ENCODE measurements at places on chromosomes 2 and 18.

DNA sequence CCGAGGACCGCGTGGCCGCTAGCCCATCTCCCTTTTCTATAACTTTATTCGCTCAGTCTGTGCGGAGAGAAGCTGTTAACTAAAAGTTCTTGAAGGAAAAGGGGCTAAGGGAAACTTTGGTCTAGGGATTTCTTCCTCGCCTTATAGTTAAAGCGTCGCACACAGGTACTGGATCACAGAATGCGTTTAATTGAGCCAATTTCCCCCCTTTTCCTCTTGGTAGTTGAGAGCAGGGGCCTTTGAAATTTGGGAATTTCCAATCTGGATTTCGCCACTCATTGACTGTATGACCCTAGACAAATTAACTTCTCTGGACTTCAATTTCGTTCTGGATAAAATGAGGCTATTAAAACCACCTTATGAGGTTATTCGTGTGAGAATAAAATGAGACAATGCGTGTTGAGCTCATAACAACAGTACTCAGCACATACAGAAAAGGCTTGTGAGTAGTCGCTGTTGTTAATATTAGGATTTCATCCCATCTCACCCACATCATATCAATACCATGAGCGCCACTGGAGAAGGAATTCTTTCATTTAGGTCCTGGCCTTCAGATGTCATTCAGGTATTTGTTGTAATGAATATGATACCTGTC, 763 bp upstream of the OLA1 start:
- no peak for DNase-seq

GRCh38 chr2:217517402-217517801, 485.4 kb downstream of the TNS1 start:
- DNase-seq, result no peak

GRCh38 chr2:48112911-48113680, 206.8 kb upstream of the FBXO11 start:
- DNase-seq, result no peak

DNA sequence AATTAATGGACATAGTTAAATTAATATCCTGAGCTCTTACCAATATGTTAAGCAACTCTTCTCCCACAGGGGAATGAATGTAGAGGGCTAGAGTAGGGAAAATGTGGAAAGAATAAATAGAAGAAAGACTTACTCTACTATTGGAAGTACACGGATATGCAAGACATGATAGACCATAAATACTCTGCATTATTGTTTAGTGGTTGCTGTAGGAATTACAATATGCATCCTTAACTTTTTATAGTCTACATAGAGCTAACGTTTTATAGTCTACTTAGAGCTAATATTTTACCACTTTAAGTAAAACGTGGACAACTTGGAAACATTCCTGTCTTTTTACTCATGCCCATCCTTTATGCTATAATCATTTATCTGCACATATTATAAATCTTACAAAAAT, 163.8 kb upstream of the GALNT5 start:
- DNase-seq, result no peak

- no peak for DNase-seq
These were observed 73.8 kb downstream of the TANC1 start for GRCh38 chr2:159042115-159042850.

- DNase-seq, result no peak
These were observed 11.5 kb upstream of the TRIB2 start for GRCh38 chr2:12705230-12705629.
